IPS-NIHi11 (cell line): ENCODE measurements at places on chromosomes 7 and 10.
A peak's percentile ranks its signal among the peaks of the same experiment; 100 is the strongest.

- no peak for DNase-seq
These were observed 52.3 kb upstream of the KIAA1217 start for GRCh38 chr10:24156686-24157085.

- no peak for DNase-seq
These were observed 113.4 kb upstream of the SVIL start for GRCh38 chr10:29748109-29748650.

- no peak for DNase-seq
These were observed 808 bp downstream of the C10orf71 start for GRCh38 chr10:49299816-49300139.

DNA sequence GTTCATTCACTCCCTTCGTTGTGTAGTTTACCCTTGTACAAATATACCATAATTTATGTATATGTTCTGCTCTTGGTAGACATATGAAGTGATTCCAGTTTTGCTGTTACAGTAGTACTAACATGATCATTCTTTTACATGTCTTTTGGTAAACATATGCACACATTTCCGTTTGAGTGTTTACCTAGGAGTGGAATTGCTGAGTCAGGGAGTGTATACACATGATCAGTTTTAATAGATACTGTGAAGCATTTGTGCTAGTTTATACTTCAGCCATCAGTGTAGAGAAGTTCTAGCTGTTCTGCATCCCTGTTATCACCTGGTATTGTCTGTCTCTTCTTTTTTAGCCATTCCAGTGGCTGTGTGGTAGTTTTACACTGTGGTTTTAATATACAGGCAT lies 34.5 kb upstream of the CYP26C1 start:
- no peak for DNase-seq

DNA sequence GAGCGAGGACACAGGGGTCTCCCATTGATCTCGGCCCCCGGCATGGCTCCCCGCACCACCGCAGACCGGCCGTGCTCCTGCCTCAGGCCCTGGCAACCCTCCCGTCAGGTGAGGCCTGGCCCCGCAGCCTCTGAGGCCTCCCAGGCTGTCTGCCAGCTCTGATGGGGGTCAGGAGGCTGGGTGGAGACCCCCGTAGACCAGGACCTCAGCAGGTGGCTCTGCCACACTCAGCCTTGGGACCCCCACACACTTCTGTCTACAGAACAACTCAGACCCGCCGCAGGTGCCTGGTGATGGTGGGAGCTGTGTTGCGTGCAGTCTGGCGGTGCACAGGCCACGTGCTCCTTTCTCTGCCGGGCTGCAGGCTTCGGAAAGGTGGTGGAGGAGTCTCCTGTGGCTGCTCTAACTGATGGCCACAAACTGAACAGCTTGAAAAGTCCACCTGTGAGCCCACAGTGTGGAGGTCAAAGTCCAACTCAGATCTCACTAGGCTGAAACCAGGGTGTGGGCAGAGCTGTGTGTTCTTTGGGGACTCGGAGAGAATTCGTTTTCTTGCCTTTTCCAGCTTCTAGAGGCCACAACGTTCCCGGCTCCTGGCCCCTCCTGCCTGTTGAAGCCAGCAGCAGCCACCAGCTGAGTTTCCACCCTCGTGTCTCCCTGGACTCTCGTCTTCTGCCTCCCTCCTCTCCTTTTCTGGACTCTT lies 62.5 kb downstream of the PWWP2B start:
- DNase-seq = no peak

- DNase-seq = peak; percentile 58
These were observed 10.8 kb upstream of the MNX1 start for GRCh38 chr7:157021071-157021870.

DNA sequence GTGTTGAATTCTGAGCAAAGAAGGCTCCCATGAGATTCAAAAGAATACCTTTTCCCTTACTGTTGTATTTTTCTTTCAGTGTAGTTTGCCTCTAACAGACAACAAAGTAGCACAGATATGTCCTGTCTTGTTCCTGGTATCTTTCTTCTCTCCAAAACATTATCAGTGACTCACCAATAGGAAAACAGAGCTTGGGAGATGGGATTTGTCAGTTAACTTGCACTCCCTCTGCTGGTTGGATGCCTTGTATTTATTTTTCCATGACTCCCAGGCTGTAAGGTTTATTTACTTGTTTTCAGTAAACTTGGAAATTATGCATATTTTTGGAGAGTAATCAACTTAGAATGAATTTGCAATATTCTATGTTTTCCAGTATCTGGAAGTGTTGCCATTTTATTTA lies 129.7 kb downstream of the SAMD9 start:
- peak; percentile 41 for DNase-seq

GRCh38 chr7:152543799-152544198 lies 108.0 kb upstream of the KMT2C start:
- DNase-seq = peak; percentile 34

GRCh38 chr10:131871673-131872005 lies 29.2 kb upstream of the PPP2R2D start:
- no peak for DNase-seq

DNA sequence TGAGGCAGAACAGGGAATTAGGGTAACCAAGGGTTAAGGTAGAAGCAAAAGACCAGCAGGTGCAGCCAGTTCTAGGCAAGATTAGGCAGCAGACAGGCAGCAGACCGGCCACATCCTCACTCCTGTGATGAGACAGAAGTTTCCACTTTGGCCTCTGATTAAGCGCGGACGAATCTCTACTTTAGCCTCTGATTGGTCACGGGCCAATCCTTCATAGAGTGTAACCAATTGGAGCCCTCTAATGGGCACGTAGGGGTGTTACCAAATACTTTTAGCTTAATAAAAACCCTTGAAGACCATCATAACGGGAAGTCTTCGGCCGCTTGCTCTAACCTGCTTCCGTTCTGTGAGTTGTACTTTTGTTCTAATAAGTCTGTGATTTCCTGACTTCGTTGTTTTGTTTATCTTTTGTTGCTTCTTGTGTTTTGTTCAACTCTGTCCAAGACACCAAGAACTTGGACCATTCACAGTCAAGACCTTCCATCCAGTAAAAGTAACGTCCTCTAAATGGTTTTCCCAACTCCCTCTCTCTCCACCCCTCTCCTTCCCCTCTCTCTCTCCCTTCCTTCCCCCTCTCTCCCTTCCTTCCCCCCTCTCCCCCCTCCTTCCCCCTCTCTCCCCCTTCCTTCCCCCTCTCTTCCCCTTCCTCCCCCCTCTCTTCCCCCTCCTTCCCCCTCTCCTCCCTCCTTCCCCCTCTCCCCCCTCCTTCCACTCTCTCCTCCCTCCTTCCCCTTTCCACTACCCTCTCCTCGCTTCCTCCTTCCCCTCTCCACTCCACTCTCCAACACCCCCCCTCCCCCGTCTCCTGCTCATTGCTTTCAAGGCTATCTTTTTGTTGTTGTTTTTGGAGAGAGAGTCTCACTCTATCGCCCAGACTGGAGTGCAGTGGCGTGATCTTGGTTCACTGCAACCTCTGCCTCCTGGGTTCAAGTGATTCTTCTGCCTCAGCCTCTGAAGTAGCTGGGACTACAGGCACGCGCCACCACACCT lies 13.2 kb upstream of the MALSU1 start:
- no peak for DNase-seq

DNA sequence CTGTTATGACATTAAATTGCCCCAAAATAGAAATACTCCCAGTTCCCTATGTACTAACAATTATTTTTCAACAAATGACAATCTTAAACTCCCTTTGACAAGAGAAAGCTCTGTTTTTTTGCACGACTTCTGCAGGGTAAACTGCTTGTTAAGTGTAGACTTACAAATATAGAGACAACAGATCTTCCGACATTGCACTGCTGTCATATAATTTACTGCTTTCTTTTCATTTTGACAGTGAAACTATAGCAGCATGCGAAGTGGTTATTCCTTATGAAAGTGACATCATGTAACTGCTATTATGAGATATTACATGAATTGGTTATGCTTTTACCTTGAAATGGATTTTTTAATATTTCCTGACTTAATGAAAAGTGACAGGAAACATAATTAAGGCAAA lies 659.9 kb downstream of the SDK1 start:
- no peak for DNase-seq

DNA sequence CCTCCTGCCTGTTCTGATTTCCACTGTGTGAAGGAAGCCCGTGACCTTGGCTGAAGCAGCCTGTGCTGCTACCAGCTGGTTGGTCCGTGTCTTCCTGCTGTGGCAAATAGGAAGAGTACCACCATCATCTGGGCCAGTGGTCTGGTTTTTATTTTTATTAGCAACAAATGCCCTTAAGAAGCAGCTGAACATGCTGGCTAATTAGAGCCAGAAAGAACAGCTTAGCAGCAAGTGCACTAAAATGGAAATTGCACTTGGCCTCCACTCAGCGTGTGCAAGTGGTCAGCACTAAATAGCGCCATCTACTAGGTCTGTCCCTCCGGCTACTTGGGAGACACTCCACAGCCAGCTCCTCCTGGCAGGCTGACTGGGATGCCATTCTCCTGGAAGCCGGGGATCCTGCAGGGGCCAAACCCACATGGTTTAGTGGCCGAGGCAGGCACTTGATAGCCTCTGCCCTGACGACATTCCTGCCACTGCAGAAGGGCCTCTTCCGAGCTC lies 690.3 kb upstream of the FOXK1 start:
- no peak for DNase-seq

GRCh38 chr10:113971349-113971973 lies 72.2 kb upstream of the ADRB1 start:
- no peak for DNase-seq

- DNase-seq = no peak
These were observed 24.5 kb upstream of the SAMD9L start for GRCh38 chr7:93172683-93173082.
